GM19239 (cell line): ENCODE measurements at places on chromosomes 3 and 15.

GRCh38 chr3:152196782-152197181 is 71.9 kb upstream of the MBNL1 start:
- no peak for DNase-seq

DNA sequence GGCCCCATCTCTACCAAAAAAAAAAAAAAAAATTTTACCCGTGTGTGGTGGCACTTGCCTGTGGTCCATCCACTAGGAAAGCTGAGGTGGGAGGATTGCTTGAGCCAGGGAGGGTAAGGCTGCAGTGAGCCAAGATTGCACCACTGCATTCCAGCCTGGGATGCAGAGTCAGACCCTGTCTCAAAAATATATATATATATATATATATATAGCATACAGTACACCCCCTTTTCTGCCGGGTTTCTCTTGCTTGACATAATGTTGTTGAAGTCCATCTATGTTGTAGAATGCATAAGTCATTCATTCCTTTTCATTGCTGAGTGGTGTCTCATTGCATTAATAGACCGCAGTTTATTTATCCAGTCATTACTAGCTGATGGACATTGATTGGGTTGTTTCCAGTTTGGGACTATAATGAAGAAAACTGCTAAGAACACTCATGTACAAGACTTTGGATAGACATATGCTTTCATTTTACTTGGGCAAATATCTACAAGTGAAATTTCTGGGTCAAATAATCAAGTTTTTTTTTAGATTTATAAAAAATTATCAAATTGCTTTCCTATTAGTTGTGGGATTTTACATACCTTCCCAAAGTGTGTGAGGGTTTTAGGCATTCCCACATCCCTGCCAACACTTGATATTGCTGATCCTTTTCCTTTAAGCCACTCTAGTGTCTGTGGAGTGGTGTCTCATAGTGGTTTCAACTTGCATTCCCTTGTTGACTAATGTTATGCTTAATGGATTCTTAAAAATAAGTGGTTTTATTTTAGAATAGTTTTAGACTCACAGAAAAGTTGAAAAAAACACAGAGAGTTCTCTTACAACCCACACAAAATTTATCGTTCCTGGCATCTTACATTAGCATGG is 2.1 kb upstream of the PRR20G start:
- DNase-seq, result no peak

- peak; percentile 70 for DNase-seq
These were observed 19.8 kb upstream of the NUDT16 start for GRCh38 chr3:131361464-131362421.

- no peak for DNase-seq
These were observed 37.4 kb upstream of the VILL start for GRCh38 chr3:37953226-37953625.

- DNase-seq, result no peak
These were observed 81.9 kb upstream of the ADAMTSL3 start for GRCh38 chr15:83571820-83572707.

GRCh38 chr3:135034291-135034768 is 239.3 kb downstream of the EPHB1 start:
- no peak for DNase-seq

- DNase-seq, result no peak
These were observed 396.1 kb upstream of the ROBO2 start for GRCh38 chr3:76643623-76644304.

DNA sequence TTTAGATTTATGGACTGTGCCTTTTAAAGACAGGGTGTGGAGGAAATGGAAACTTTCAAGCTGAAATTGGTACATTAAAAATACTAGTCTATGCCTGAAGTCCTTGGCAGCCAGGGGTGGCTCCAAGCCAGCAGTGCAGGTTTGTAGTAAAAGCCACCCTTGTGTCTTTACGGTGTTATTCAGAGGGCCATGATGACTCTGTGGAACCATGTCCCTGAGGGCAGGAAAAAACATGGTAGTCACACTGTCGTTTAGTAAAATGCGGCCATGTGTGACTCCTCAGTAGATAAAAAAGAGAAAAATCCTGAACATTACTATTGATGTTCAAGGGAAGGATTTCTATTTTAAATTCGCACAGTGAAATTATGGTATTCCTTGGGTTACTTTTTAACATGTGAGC is 2.7 kb downstream of the FAN1 start:
- DNase-seq, result no peak

- no peak for DNase-seq
These were observed 747.9 kb upstream of the CCDC54 start for GRCh38 chr3:106629215-106629832.

- no peak for DNase-seq
These were observed 32.2 kb downstream of the SYNM start for GRCh38 chr15:99137111-99137546.
